Fibroblast of gingiva (primary cell): ENCODE measurements at places on chromosomes 7 and 10.
A peak's percentile ranks its signal among the peaks of the same experiment; 100 is the strongest.

DNA sequence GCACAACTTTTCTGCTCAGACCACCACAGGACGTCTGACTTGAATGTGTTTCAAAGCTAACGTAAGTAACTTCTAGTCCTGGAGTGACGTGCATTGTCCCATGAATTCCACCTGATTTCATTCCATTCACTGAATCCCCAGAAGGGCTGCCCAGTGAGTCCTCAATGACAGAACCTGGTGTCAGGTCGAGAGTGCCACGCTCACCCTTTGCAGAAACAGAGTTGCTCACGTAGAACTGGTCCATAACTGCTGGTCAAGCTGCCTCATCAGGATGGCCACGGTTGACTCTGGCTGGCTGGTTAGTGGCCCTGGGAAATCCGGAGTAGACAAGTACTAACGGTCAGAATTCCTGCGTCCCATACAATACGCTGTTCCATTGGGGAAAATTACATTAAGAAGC, 50.6 kb upstream of the UBE3C start:
- DNase-seq = no peak

DNA sequence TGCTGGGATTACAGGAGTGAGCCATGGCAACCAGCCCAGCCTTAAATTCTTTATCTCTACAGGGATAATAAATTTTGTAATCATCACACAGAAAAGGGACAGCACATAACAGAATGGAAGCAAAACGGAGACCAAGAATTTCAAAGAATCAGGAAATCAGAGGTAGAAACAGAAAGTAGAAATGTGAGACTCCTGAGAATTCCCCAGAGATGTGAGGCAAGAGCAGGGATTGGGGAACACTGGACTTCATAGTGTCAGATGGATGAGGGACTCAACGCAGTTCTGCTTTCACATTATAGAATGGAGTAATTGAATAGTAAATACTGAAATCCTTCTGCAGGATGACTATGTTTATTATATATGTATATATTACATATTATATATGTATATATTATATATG, 52.5 kb upstream of the MPP7 start:
- no peak for DNase-seq

- no peak for DNase-seq
Observed at GRCh38 chr10:100744136-100744986, 1.0 kb upstream of the PAX2 start.

GRCh38 chr10:49736564-49737113, 25.5 kb downstream of the OGDHL start:
- no peak for DNase-seq

DNA sequence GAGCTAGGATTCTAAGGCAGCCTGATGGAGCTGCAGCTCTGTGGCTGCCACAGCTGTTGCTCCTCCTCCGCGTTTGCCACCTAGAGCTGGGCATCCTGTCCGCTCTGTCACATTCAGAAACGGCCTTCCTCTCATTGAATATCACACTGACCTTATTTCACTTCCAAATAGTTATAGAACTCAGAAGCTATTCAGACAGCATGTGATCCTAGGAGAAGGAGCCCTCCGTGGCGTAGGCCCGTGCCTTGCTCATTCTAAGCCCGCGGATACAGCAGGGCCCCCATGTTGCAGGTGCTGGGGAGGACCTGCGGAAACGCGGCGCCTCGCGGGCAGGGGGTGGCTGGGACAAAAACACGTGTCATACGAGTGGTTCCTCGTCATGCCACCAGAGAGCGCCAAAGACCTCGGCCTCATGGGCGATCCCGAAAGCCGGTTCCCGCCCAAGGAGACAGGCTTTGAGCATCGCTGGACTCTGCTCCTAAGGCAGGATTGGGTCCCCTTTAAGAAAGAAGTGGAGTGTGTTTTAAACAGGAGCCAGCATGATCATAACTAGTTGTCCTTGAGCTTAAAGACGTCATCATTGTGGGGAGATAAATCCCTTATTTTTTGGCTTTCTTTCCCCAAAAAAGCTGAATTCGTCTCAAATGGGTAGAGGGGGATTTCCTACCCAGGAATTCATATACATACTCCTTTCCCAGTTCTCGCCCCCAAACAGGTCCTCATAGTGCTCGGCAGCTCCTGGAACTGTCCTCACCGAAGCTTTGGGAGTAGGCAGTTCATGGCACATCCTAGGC, 17.9 kb upstream of the FIGNL1 start:
- DNase-seq = peak; percentile 53

- DNase-seq = no peak
Observed at GRCh38 chr10:130353928-130354572, 217.9 kb downstream of the GLRX3 start.

DNA sequence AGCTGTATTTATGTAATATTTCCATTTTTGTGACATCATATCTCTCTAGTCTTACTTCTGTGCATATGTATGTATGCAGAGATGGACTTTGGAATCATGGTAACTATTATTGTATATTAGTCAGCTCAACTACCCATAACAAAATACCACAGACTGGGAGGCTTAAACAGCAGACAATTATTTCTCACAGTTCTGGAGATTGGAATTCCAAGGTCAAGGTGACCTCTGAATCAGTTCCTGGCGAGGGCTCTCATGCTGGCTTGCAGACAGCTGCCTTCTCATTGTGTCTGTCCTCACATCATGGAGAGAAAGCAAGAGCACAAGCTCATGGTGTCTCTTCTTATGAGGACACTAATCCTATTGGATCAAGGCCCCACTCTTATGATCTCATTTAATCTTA, 79.1 kb downstream of the RAMP3 start:
- no peak for DNase-seq

DNA sequence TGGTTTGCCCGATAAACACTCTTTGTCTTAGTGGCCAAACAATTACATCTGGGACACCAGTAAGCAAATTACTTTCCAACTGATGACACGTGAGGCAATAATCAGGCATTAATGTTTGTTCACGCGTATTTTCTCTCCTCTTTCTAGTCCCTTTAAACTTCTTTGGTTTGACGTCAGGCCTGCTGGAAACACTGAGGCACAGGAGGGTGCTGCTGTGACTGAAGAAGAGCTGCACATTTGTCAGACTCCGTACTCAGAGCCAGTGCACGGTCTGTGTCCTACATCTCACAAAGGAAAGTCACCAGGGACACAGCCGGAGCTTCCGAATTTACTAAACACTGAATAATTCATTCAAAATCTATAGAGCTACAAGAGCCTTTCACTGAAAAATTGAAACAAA, 57.6 kb upstream of the ANAPC16 start:
- no peak for DNase-seq

DNA sequence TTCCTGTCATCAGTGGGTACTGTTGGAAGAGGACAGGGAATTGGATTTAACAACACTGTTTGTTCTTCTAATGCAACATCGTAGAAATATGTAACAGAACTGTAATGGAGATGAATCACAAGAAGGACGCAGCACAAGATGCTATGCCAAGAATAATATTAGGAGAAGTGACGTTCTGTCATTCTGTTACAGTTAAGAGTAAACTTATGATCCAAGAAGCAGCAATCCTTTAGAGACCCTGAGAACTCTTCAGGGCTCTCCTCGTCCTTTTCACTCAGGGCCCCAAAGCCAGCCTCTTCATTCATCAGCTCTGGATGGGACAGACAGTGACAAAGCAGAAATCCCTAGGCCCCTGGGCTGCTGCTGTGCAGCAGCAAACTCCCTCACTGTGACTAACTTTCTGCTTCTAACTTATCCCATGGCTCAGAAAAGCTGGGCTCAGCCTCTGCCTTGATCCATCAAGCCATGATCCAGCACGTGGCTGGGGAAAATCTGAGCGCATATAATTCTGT, 8.7 kb upstream of the IL6 start:
- DNase-seq = peak; percentile 93

GRCh38 chr7:57867884-57868701, 418.1 kb downstream of the ZNF716 start:
- DNase-seq = no peak

- no peak for DNase-seq
Observed at GRCh38 chr7:19239951-19240350, 94.7 kb upstream of the FERD3L start.

DNA sequence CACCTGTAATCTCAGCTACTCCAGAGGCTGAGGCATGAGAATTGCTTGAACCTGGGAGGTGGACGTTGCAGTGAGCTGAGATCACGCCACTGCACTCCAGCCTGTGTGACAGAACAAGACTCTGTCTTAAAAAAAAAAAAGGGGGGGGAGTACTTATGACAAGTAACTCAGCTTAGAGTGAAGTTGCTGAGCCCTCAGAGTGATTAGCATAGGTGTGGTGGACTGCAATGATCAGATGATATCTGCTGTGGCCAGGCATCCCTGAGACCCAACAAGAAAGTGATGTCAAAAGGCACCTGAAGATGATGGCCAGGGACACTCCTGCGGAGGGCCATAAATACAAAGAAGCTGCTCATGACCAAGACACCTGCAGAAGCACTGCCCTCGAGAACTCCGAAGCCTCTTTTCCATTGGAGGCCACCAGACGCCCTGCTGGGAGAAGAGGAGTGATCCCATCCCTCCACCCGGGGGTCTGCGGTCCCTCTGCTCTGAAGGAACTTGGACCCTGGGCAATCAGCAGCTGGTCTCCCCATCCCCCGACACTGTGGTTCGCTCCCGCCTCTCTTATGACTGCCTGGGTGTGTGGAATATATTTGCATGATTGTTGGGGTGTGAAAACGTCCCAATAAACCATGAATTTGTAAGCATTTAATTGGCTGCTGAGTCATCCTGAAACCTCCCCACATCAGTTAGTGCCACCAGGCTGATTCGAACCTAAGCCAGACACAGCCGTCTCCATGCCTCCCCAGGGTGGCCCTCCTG, 46.0 kb downstream of the RASGEF1A start:
- no peak for DNase-seq

- DNase-seq = no peak
Observed at GRCh38 chr10:7274293-7274692, 136.5 kb downstream of the SFMBT2 start.

GRCh38 chr10:118968060-118968459, 61.5 kb upstream of the NANOS1 start:
- no peak for DNase-seq

GRCh38 chr10:122042836-122043235, 53.9 kb downstream of the TACC2 start:
- DNase-seq = no peak

DNA sequence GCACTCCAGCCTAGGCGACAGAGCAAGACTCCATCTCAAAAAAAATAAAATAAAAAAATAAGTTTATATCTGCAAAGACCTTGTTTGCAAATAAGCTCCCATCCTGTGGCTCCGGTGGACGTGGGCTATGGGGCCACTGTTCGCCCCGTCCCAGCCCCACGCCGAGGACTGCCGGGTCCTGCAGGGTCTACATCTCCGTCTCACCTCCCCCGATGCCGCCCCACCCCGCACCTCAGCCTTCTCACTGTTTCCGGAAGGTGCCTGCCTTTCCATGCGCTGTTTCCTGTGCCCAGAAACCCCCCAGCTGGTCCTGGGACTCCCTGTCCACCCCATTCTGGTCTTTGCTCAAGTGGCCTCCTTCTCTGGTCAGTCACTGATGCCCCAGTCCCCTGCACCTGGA, 5.0 kb upstream of the INTS1 start:
- no peak for DNase-seq

- DNase-seq = no peak
Observed at GRCh38 chr7:50181081-50181480, 88.0 kb upstream of the ZPBP start.

- DNase-seq = no peak
Observed at GRCh38 chr10:3290550-3290949, 118.0 kb upstream of the PITRM1 start.

DNA sequence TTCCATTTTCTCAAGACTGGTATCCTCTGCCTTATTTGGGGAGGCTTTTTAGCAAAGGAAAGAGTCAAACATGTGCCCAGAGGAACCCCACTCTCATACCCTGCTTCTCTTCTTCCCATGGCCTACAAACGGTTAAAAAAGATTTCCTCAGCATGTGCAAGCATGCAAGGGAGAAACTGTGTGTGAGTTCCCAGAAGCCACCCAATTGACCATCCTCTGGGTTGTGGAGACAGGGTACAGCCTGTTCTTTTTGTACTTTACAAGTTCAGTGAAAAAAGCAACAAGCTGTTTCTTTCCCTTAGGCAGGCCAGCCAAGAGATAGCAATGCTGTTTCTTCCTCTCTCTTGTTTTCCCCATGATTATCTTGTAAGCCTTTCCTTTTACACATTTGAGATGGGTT, 68.8 kb upstream of the MTPN start:
- DNase-seq = no peak

DNA sequence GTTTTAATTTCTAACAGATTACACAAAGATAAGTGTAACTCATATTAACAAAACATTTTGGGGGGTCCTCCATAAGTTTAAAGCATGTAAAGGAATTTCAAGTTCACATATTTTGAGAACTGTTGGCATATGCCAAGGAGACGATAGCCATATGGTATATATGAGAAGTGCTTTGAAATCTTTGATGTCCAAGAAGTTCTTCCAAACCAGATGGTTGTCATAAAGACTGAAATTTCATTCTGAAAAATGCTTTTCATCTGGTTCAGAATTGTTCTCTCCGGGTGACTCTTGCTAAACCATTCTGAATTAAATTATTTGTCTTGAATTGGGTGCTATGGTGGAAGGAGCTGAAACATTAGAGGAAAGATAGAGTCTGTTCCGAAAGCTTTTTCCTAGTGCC, 513.0 kb upstream of the AKR1E2 start:
- DNase-seq = no peak

GRCh38 chr7:157962458-157963306, 624.9 kb downstream of the PTPRN2 start:
- no peak for DNase-seq

DNA sequence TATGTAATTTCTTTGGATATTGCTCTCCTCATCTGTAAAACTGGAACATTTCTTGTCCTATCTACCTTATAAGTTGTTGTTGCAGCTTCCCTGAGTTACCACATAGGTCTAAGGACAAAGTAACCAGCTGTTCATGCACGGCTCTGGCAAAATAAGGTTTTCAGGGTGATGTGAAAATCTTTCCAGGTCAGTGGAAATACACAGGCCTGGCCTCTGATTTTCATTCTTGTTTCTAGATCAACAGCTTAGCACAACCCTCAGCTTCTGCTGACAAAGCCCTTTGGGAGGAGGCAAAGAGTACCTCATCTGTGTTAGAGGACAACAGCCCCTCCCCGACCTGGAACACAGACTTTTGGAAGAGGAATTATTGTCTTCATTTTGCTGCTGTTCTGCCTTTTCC, 117.5 kb upstream of the AGK start:
- DNase-seq = no peak

GRCh38 chr10:38043516-38043915, 33.0 kb downstream of the ZNF33A start:
- DNase-seq = no peak

DNA sequence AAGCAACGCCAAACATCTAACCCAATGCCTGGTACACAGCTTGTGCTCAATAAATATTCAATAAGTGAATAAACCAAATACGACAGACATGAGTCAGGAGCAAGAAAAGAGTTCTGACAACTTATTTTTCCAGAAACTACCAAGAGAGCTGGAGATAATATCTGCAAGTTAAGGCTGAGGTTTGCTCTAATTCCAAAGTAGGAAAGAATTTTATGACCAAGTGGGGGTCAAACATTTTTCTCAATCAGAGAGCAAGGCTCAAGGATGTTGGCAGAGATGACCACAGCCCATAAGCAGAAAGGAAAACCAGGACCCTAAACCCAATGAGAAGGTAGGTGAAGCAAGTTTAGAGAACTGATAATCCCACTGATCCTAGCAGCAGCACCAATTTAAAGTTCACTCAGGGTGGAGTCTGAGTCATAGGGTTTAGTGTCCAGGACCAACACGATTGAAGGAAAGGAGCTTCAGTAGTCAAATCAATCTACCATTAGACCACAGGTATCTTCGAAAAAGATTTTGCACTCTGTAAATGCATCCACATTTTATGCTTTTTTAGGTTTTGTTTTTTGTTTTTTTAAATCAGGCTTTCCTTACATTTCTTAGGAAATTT, 49.3 kb upstream of the KCNIP2 start:
- no peak for DNase-seq

- DNase-seq = peak; percentile 81
Observed at GRCh38 chr7:24828891-24829661, 71.8 kb upstream of the GSDME start.
